Fibroblast of upper back skin (primary cell): ENCODE measurements at places on chromosomes 7 and 10.

- DNase-seq, result no peak
These were observed 13.6 kb downstream of the NKX1-2 start for GRCh38 chr10:124436191-124436638.

- no peak for DNase-seq
These were observed 12.9 kb downstream of the CFAP46 start for GRCh38 chr10:132929480-132929879.

DNA sequence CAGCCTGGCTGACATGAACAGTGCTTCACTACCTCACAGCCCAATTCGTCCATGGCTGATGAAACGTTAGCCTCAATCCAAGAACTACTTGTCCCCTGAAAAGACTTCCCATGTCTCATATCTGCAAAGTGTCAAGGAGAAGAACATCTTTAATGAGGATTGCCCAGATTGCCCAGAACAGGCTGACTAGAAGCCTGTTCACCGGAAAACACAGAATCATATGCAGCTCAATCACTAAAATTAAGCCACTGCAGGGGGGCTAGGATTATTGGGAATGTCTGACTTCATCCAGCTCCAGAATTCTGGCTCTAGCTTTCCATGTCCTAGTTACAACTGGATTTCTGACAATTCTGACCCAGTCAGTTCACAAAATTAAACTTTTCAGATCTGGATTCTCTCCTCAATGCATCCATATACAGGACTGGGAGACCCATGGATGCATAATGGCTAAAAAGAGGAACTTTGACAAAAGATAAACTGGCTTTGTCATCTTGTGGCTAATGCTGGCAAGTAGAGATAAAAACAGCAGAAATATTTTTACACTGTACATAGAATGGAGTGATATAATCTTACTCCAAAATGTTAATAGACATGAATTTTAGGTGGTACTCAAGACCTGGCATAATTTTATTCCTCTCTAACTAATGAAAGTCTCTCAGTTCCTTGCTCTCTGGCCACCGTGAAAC, 467.0 kb upstream of the POT1 start:
- no peak for DNase-seq

DNA sequence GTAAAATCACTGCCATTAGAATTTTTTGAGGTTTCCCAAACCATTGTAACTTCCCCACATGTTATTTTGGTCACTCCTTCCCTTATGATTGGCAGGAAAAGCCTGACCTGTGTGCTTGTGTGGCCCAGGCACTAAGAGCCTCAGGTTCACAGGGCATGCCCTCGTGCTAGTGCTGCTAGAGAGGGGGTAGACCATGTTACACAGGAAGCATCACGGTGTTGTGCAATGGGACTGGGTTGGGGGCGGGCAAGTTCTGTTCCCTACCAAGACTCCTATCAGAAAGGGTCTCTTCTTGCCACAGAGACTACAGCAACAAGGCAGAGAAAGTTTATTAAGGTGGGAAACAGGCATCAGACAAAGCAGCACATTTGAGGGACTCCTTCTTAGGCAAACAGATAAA, 32.2 kb downstream of the LSM5 start:
- no peak for DNase-seq

- DNase-seq, result peak; percentile 64
These were observed 127.9 kb downstream of the CPED1 start for GRCh38 chr7:121116396-121116795.

DNA sequence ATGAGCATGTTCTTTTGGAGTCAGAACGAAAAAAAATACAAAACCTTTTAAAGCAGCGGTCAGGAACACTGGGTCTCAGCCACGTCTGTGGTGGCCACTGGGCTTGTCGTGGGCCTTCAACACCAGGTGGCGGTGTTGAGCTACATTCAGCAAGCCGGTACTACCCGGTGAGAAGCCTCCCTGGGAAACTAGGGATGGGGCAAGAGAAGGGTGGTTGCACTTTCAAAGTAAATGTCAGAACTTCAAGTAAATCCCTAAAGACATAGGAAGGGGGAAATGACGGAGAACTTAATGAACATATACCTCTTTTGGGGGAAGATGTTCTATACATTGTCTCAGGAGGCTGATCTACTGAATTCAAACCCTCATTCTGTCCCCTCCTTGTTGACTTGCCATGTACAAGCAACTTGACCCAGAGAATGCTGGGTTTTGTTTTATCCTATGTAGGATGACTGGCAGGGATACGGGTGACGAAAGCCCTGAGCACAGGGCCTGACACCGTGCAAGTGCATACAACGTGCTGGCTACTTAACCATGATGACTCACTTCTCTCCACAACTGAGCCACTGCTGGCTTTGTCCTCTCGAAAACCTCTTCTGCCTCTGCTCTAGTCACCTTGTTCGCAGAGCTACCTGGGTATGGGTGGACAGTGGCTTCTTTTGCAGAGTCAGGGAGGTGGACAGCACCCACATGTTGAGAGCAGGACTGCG, 49.0 kb upstream of the BAMBI start:
- peak; percentile 71 for DNase-seq

GRCh38 chr7:132622081-132622480, 45.8 kb upstream of the PLXNA4 start:
- peak; percentile 49 for DNase-seq

DNA sequence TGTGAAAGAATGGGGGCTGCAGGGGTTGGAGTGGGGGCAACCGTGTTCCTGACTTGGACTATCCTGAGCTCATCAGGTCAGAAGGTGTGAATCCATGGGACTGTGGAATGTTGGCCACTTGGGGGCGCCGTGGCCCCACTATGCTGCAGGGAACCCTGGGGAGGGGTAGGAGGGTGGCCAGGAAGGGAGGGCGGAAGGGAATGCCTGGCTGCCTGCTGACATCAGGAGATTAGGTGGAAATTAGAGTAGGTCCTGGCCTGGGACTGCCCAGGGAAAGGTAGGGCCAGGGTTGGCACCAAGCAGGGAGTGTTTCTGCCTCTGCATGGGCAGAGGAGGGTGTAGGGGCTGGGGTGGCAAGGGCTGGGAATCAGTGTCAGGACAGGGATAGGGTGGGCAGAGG, 65.8 kb upstream of the PRSS58 start:
- DNase-seq, result no peak

DNA sequence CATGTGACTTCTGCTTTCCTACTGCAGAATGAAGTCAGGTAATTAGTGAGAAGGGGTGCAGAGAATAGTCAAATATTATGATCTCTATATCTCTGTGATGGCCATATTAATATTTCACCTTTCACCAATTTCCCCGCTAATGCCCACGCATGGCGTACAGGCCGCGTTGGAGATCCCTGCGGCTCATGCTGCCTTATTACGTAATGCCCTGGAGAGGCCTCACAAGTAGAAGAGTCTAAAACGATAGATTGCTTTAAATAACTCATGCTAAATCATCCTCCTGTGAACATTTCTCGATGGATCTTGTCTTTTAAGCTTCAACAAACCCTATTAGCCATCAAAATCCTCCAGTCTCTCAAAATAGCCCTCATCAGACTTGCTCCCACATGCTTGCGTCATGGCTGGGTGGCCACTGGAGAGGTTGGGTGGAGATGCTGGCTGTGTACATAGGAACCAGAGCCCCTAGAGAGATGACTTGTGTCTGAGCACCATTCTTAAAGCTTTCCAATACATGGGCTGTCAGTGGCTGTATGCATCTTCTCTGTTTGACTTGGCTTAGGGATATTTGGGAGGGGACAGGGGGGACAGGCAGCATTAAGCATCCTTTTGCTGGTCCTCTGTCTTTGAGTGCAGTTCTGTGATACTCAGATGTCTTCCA, 79.5 kb upstream of the INSYN2A start:
- DNase-seq, result no peak

GRCh38 chr7:37901236-37901827, 15.3 kb downstream of the SFRP4 start:
- peak; percentile 46 for DNase-seq

GRCh38 chr7:143337216-143337615, 21.3 kb downstream of the CLCN1 start:
- no peak for DNase-seq

GRCh38 chr10:114265392-114266053, 26.5 kb downstream of the VWA2 start:
- DNase-seq, result no peak

GRCh38 chr7:924541-925231, 29.8 kb downstream of the ADAP1 start:
- no peak for DNase-seq

DNA sequence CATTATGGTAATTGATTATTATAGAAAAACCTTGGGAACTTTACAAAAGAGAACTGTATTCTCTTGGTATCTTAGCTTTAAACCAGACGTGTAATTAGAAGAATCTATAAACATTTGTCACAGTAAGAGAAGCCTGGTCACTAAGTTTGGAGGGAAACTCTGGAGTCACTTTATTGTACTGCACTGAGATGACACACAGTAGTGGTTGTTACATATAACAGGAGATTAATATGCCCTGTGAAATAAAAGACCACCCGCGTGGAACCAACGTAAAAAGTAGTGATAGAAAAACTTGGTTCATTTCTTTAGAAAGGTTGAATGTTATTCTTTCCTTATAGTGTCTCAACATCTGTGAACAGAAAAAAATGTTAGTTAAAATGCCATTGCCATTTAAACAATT, 416.1 kb downstream of the MDFIC start:
- DNase-seq, result no peak

DNA sequence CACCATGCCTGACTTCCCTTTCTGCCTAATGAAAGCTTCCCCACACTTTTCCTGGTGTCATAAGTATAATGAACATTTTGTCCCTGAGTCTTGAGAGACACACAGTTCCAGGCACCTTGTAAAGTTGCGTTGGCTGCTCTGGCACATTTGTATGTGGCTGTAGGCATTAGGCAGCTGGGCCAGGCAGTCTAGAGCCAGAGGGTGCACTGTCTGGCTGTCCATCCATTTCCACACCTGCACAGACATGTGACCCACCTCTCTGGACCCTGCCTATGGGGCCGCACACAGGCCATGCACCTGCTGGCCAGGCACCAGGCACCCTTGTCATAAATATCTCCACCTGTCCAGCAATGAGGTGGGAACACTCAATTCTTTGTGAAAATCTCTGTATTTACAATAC, 54.7 kb upstream of the ANTXRL start:
- DNase-seq, result no peak

GRCh38 chr10:121536310-121536913, 61.8 kb downstream of the FGFR2 start:
- DNase-seq, result peak; percentile 32

DNA sequence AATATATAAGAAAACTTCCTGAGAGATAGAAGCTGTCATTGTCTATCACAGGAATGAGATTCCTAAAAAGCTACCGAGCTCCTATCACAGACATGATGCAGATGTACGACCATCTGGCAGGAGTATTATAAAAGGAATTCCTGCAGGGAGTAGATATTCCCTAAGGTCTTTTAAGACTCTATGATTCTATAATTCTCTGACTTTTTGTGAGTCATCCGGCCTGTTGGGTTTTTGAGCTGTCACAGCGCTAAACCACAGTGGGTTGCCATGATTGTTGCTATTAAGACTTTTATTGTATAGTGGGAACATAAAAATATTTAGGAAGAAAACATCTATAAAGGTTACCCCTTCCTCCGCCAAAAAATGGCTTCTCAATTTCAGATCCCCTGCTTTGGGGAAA, 223.4 kb downstream of the BMPER start:
- peak; percentile 96 for DNase-seq

DNA sequence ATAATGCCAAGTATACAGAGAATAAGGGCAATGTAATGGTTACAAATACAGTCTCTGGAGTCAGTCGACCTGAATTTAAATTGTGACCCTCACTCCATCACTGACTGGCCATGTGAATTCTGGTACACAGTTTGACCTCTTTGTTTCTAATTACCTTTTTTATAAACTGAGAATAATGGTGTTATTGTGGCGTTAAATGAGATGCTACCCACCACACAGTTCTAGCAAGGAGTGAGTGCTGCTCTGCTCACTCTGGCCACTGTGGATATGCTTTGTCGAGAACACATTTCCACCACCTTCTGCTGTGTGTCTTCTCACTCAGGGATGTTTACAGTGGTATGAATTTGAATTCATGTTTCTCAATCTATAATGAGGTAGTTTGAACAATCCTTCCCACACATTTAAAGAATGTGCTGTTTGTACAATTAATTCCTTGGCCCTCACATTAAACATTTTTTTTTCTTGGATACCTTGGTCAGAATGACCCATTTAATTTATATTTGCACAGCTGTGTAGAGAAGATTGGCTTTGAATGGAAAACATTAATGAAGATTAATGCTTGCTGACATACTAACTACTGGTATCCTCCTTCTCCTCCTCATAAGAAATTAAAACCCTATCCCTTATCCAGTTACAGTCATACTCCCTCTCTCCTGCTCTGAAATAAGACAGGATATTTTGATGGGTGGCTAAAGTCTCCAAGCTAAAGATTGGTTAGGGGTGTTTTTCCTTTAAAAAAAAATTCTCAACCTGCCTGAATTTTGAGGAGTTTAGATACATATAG, 42.4 kb downstream of the PLCE1 start:
- no peak for DNase-seq

- no peak for DNase-seq
These were observed 86.5 kb upstream of the HPS1 start for GRCh38 chr10:98533241-98533640.

DNA sequence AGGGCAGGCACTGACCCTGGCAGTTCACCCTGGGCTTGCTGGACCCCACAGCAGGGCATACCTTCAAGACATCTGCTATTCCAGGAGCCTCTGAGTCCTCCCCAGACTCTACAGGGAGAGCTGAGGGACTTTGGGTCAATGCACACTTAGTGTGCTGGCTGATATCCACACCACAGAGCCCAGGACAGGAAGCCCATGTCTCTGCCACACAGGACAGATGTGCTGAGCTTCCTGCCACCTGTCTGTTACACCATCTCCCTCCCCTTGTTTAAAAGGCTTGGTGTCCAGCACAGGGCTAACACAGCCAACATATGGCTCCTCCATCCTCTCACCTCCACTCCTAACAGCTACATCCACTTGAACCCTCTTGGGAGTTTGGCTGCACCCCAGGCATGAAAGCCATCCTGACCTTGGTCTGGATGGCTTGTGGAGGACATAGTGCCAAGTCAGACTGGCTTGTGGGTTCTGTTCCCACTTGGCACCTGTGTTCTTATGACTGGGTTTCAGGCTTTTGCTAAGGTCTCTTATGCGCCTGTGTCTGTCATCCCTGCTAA, 529.8 kb downstream of the GALNT17 start:
- DNase-seq, result no peak

DNA sequence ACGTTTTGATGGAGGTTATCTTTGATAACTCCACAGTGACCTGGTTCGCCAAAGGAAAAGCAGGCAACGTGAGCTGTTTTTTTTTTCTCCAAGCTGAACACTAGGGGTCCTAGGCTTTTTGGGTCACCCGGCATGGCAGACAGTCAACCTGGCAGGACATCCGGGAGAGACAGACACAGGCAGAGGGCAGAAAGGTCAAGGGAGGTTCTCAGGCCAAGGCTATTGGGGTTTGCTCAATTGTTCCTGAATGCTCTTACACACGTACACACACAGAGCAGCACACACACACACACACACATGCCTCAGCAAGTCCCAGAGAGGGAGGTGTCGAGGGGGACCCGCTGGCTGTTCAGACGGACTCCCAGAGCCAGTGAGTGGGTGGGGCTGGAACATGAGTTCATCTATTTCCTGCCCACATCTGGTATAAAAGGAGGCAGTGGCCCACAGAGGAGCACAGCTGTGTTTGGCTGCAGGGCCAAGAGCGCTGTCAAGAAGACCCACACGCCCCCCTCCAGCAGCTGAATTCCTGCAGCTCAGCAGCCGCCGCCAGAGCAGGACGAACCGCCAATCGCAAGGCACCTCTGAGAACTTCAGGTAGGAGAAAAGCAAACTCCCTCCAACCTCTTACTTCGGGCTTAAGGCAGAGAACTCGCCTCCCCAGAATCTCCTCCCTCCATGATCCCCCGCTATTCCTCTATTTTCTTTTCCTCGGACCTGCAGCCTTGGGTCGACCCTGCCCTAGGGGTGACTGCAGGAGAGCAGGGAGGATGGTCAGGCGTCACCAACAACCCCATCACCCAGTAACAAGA, at the start of gene SERPINE1:
Gene SERPINE1, plus strand, starts transcription at position 454 of the 809 bp plus-strand sequence. CDS start 1,290 bp downstream, outside the sequence.
- peak; percentile 100 for DNase-seq
